ENCODE measurements at places on chromosomes 5 and 9.

GRCh38 chr9:114029311-114030170 lies 48.6 kb downstream of the AMBP start:
- no peak for DNase-seq

DNA sequence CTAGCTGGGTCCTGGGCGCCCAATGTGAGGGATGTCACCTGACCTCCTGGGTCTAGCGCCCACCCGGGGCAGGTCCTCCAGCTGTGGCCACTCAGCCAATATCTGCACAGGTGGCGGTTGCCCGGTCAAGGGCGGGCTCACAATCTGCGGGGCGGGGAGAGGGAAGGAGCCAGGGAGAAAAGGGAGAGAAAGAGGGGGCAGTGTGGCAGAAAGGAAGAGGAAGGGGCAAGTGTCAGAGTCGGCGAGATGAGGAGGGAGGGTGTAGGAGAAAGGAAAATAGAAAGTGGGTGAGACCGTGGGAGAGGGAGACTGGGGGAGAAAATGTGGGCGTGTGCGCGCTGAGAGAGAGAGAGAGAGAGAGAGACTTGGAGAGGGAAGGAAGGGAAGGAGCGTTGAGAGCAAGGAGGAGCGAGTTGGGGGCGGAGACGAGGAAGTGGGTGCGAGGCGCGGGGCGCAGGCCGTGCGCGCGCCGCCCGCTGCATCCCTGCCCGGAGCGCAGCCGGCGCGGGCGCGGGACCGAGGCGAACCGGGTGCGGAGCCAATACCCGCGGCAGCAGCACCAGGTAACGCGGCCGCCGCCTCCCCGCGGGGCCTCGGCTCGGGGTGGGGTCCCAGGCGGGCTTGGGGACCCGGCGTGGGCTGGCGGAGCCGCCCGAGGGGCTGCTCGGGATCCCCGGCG lies at the start of gene HRH2:
TSS of gene HRH2 (plus strand) at position 479 of the 679 bp plus-strand sequence. CDS start 25,163 bp downstream, outside the sequence.
- DNase-seq: peak; percentile 67

DNA sequence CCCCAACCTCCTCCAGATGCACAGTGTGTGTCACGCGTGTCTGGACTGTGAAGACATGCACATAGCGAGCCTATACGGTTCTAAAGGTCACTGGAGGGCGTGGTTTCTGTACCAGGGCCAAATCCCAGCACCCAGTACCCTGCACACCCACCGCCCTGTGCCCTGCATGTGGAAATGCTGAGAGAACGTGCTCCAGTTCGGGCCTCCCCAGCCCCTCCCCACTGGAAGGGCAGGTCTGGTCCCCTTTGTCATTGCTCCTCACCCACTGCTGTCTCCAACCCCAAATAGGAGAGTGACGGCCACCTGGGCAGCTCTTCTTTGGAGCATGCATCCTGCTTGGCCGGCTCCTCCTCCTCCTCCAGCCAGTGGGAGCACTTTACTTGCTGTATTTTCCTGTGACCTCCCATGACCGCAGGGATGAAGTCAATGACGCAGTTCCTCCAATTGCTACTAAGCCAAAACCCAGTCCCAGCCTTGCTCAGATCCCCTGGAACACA lies 116.7 kb downstream of the WNK2 start:
- DNase-seq: no peak

DNA sequence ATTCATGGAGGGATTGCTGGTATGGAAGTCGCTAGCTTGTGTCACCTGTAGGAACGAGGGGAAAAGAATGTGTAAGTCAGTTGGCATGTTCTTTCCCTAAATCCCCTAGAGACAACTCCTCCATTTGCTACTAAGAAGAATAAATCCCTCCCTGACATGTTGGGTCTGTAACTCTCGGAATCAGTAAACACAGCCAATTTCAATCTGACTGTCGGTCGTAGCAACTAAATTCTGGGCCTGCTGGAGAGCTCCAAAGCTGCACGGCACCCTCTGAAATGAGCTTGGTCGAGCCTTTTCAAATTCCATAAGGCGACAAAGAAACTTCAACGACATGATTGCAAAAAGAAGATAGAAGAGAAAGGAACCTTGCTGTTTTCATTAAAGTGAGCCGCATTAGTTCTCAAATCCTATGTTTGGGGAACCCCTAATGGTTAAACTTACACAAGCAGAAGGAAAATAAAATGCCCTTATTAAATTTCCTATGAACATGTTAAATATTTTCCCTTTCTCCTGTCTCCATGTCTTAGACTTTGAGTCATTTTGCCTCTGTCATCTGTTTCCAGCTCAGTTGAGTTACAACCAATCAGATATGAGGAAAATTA lies 735.8 kb upstream of the WWC1 start:
- peak; percentile 8 for DNase-seq

DNA sequence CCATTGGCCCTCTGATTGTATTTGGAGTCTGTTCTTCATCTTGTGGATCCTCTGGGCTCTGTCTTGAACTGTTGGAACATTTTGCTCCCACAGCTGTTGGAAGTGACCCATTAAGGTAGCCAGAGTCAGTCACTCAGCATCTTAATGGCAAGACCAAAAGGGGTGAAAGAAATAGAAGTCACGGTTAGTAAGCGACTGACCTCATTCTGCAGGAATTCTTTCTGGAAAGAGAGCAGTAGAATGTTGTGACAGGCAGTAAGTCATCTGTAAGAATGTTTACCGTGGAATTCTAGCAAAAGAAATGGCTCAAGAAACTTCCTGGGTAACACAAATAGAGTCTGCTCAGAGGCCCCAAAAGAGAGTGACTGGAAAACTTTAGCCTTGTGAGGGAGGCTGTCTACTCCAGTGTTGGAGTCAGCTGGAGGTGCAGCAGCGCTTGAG lies 28.6 kb upstream of the TNC start:
- DNase-seq: peak; percentile 40

GRCh38 chr5:38621840-38622437 lies 65.5 kb upstream of the LIFR start:
- peak; percentile 28 for DNase-seq

GRCh38 chr5:96157841-96158291 lies 196.2 kb upstream of the ELL2 start:
- no peak for DNase-seq

Measured in eye (tissue), 1 donor.